ENCODE measurements at places on chromosomes 7 and 10.

- peak; percentile 96 for DNase-seq
Measured at GRCh38 chr10:74292871-74293427, 141.9 kb downstream of the ADK start.

GRCh38 chr10:63554657-63555056 lies 33.5 kb downstream of the REEP3 start:
- DNase-seq: peak; percentile 92

GRCh38 chr10:120480848-120481247 lies 23.8 kb downstream of the PLPP4 start:
- no peak for DNase-seq

- peak; percentile 67 for DNase-seq
Measured at GRCh38 chr10:61643316-61643751, 19.4 kb upstream of the CABCOCO1 start.

DNA sequence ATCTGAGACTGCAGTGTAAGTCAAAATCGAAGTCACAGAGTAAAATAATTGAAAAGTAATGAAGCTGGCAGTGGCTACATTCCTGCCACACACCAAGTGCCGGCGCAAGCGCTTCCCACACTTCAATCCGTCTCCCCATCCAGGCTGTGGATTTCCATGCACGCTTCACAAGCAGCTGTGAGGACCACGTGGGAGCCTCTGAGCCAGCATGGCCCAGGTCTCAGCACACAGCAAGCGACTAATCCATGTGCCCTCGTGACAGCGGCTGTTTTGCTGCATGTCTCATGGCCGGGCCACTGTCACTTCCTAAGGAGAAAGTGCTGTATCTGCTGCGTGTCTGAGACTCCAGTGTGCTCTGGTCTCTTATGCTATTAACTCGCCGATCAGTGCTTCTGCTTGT lies 566.9 kb downstream of the DNAJB6 start:
- no peak for DNase-seq

GRCh38 chr10:80477813-80478212 lies 23.7 kb downstream of the TSPAN14 start:
- peak; percentile 94 for DNase-seq

- DNase-seq: no peak
Measured at GRCh38 chr7:134639061-134639460, 7.6 kb upstream of the BPGM start.

DNA sequence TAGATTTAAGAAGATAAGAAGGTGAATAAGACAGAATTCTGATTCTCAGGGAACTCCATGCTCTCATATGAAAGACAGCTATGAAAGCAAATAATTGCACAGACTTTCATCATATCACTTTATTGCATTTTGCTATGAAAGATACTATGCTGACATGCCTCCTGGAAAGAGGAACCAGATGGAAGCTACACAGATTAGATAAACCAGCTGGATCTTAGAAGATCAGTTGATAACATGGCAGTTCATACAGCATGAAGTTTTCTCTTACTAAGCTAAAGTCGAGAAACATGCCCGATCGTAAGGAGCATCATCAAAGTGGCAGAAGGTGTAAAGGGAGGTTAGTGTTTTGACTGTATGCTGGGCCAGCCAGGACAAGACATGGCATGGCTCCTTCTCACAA lies 112.5 kb upstream of the DPP6 start:
- DNase-seq: no peak

DNA sequence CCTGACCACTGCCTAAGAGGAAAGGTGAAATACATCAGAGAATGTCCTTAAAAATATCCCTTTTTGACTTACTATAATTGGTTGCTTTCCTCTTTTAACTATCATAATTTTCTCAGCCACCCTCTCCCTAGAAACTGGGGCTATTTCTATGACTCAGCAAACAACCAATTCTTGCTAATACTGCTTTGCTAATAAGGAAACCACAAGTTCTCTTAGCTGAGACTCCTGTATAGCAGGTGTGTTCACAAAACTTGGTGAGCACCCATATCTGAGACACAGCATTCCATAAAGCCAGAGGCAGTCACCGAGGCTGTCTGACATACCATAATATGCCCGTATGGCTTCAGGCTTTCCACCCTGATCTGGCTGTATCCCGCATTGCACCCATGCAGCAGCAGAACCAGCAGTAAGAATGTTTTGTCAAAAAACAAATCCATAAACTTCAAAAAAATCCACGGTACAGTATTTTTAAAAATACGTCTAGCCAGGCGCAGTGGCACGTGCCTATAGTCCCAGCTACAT lies 191.7 kb upstream of the C7orf33 start:
- no peak for DNase-seq

DNA sequence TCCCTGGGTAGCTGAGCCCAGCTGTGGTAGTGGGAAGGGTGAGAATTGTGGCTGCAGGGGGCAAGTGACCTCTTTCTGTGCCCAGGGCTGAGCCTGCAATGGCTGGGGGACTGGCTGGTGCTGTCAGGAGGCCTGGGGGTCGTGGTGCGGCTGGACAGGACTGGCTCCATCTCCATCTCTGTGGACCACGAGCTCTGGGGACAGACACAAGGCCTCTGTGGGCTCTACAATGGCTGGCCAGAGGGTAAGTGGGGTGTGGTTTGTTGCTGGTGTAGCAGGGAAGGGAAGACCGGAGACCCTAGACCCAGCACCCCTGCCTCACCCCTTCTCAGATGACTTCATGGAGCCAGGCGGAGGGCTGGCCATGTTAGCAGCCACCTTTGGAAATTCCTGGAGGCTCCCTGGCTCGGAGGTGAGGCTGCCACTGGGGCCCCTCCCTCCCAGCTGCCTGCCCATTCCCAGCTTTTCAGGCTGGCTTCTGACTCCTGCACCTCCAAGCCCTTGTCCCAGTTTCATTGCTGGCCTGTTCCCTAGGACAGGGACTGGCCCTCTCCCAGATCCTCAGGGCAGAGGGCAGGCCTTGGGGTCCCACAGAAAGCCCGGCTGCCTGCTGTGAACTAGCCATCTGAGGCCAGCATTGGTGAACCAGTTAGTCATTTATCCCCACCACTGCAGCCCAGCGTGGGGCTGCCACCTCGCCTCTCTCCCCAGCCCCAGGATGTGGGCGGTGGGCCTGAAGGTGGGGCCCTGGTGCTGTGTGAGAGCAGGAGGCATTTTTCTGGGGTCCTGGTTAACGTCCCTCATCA lies 5.5 kb upstream of the ZNF467 start:
- no peak for DNase-seq

- DNase-seq: no peak
Measured at GRCh38 chr10:2986391-2986801, 81.0 kb upstream of the PFKP start.

Data from amniotic epithelial cell (primary cell).